ENCODE measurements at places on chromosomes 13 and 19. TPM values are rescaled to one million over a fixed set of nuclear protein-coding genes. Genes with fewer than 3 reads are reported as not detected.
A peak's percentile ranks its signal among the peaks of the same experiment; 100 is the strongest.

Gene ZNF20
- total RNA-seq: 6.9 TPM

Gene HRC
- total RNA-seq: 2.1 TPM

Gene HOMER3
- 28.1 TPM for total RNA-seq

Gene TMEM150B
- not detected for total RNA-seq

DNA sequence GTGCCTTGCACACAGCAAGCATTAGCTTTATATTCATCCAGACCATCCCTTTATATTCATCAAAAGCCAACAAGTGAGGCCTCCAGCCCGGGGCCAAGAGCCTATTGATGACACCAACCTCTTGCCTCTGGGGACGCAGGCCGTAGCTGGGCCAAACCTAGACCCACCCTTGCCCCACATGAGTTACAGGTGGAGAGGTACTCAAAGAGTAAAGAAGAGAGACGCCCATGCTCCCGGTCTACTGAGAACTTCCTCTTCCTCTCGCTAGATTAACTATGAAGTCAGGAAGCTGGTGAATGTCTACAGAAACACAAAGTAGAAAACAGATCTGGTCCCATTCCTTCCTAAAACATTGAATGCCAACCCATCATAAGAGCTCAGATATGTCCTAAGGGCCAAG, 3.8 kb upstream of the MLNR start:
- DNase-seq: no peak

GRCh38 chr19:7963566-7963965, 20.1 kb upstream of the TIMM44 start:
- no peak for DNase-seq

DNA sequence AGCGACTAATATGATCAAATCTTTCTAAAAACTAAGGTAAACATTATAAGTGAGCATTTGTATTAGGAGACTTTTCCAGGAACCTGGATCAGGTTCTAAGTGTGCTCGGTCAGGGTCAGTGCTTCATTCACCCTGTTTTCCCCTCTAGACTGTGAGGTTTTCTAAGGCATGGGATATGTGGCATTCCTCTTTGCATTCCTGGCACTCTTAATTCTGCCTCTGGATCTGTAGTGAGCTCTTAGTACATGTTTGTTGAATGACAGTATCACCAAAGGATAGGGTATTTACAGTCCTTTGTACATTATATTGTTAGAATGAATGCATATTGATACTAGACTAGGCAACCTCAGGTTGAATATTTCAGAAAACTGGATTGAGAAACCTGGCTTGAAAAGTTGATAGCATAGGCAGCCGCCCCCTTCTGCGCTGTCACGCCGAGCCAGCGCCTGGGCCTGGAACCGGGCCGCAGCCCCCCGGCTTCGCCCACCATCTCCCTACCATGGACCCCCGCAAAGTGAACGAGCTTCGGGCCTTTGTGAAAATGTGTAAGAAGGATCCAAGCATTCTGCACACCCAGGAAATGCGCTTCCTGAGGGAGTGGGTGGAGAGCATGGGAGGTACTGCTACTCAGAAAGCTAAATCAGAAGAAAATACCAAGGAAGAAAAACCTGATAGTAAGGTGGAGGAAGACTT, 156.5 kb downstream of the KCNRG start:
- DNase-seq: no peak

- peak; percentile 24 for DNase-seq
These were observed 576 bp downstream of the DOT1L start for GRCh38 chr19:2164020-2164998.

DNA sequence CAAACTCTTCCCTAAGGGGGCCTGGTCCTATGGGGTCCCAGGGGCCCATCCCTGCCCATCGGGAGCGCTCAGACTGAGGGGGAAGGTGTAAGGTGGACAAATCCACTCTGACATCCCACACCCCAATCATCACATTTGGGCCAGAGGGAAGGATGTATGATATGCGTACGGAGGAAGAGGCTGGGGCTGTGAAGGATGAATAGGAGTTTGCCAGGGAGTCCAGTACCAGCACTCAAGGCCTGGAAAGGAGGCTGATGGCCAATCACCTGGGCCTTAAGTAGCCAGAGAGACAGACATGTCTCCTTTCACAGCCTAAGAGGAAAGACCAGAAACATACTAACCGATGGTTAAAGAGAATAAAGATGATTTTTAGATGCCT, 14.9 kb downstream of the TJP3 start:
- DNase-seq: no peak

DNA sequence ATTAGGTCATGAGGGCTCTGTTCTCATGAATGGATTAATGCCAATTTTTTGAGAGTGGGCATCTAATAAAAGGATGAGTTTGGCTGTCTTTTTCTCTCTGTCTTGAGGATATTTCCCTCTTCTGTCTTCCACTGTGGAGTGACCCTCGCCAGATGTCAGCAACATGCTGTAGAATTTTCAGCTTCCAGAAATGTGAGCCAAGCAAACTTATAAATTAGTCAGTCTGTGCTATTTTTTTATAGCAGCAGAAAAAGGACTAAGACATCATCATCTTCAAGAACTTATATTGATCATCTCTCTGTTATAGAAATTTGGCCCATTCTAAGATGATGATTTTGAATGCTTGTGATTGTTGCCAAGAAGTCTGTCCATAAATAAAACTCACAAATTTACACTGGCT, 431.4 kb downstream of the FGF9 start:
- DNase-seq: no peak

GRCh38 chr13:51794964-51795363, 9.0 kb downstream of the DHRS12 start:
- no peak for DNase-seq
